ENCODE measurements at places on chromosomes 2 and 18. TPM values are rescaled to one million over a fixed set of nuclear protein-coding genes. Genes with fewer than 3 reads are reported as not detected.

The PRSS56 gene
- not detected for polyA plus RNA-seq

The DPP4 gene
- polyA plus RNA-seq: 1.3 TPM

The RMND5A gene
- 26.0 TPM for polyA plus RNA-seq

The SPP2 gene
- not detected for polyA plus RNA-seq

The NDUFAF7 gene
- 20.8 TPM for polyA plus RNA-seq

The TEKT4 gene
- not detected for polyA plus RNA-seq

The RTP5 gene
- polyA plus RNA-seq: not detected

The IL1B gene
- polyA plus RNA-seq: 221 TPM

The DNAH7 gene
- 0.28 TPM for polyA plus RNA-seq

The RIT2 gene
- polyA plus RNA-seq: not detected

The CRYBA2 gene
- not detected for polyA plus RNA-seq

The FNDC4 gene
- polyA plus RNA-seq: 9.9 TPM

The OTOS gene
- not detected for polyA plus RNA-seq

The LRP1B gene
- polyA plus RNA-seq: not detected

The GCG gene
- polyA plus RNA-seq: not detected

The SATB2 gene
- 1.4 TPM for polyA plus RNA-seq

The LTBP1 gene
- polyA plus RNA-seq: 9.3 TPM

The RAB17 gene
- polyA plus RNA-seq: 3.7 TPM

The PFN4 gene
- 0.16 TPM for polyA plus RNA-seq

The KLHL41 gene
- 0.08 TPM for polyA plus RNA-seq

Measured in keratinocyte (primary cell).